Activated T-helper 2 cell treated with anti-CD3 and anti-CD28 coated beads, Interferon-gamma antibody, Interleukin-2, Interleukin-4, amounts not matched to agents 10 μg/mL and 5 μg/mL and 100 μg/mL, durations not matched to agents 14 hours and 24 hours and 36 hours (primary cell): ENCODE measurements at places on chromosomes 1 and 21. TPM values are rescaled to one million over a fixed set of nuclear protein-coding genes. Genes with fewer than 3 reads are reported as not detected.

The SLC9C2 gene
- total RNA-seq, result not detected in 2 replicates

The PPIAL4G gene
- 0.05 TPM in 1 of 2 replicates, not detected in the other for total RNA-seq

GRCh38 chr1:225700164-225700821 is 47.4 kb upstream of the ENAH start:
- no peak for DNase-seq
- H3K4me3 ChIP-seq, result no peak overlapping the region
- no peak overlapping the region for H3K27ac ChIP-seq
- H3K27me3 ChIP-seq, result peaks cover 2% of the 10 kb centered on the region
- H3K4me1 ChIP-seq, result no peaks in the 10 kb centered on the region

The CALML6 gene
- 0.18 and 0.32 TPM in 2 replicates for total RNA-seq

DNA sequence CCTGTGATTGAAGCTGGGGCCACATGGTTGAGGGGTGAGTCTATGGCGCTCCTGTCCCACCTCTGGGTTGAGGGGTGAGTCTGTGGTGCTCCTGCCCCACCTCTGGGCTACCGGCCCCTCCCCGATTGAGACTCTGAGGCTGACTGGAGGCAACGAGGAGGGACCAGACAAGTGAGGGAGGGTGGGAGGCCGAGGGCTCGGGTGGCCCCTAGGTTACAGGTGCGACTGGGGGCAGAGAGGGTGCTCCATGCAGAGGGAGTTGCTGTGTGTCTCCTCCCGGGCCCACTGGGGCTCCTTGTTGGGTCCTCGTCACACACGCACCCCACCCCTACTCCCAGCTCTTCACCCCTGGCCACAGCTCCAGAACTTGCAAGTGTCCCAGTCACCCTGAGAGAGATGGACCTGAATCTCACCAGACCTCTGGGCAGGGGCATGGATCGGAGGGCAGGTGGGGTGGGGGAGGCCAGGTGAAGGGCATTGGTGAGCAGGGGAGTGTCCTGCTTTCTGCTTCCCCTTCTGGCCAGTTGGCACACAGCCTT is 12.8 kb downstream of the LDLRAP1 start:
- H3K4me1 ChIP-seq, result peaks cover 13% of the 10 kb centered on the region
- DNase-seq, result no peak
- peaks cover 3% of the 10 kb centered on the region for H3K27me3 ChIP-seq
- H3K36me3 ChIP-seq, result peaks cover 5% of the 10 kb centered on the region
- no peak overlapping the region for H3K27ac ChIP-seq

- no peaks in the 10 kb centered on the region for H3K27me3 ChIP-seq
- no peaks in the 10 kb centered on the region for H3K36me3 ChIP-seq
- no peaks in the 10 kb centered on the region for H3K4me1 ChIP-seq
- no peak for DNase-seq
These were observed 176.3 kb upstream of the ZNHIT6 start for GRCh38 chr1:85884372-85885035.

- no peaks in the 10 kb centered on the region for H3K27me3 ChIP-seq
- no peak overlapping the region for H3K4me3 ChIP-seq
- no peak overlapping the region for H3K27ac ChIP-seq
- H3K4me1 ChIP-seq, result no peaks in the 10 kb centered on the region
- H3K36me3 ChIP-seq, result no peaks in the 10 kb centered on the region
These were observed 41.0 kb upstream of the USP25 start for GRCh38 chr21:15688809-15689208.

DNA sequence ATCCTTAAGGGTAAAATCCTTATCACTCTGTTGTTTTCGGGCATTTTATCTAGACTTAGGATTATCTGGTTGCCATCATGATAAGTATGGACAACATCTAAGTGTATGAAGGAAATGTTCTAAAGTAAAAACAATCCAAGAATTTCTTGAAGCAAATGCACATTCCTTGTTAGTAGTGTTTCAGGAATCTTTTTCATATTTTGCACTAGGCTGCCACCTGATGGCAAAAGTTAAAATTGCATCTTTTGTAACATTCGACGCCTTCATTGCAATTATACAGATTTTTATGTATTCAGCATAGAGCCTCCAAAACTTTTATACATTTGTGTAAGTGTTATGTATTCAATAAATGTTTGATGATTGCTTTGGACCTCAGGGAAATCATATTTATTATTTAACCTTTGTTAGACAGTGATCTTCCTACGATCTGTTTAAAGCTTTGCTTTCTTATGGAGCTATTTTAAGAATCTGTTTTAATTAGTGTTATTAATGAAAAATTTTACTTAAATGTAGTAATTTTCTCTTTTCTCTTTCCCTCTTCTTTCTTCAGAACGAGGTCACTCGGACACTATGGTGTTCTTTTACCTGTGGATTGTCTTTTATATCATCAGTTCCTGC is 49.4 kb upstream of the KIAA1614 start:
- peaks cover 7% of the 10 kb centered on the region for H3K36me3 ChIP-seq
- no peak overlapping the region for H3K27ac ChIP-seq
- peaks cover 1% of the 10 kb centered on the region for H3K4me1 ChIP-seq
- no peak for DNase-seq
- no peaks in the 10 kb centered on the region for H3K27me3 ChIP-seq
- no peak overlapping the region for H3K4me3 ChIP-seq

GRCh38 chr1:159000625-159001024 is 9.1 kb upstream of the IFI16 start:
- H3K4me1 ChIP-seq, result peaks cover 36% of the 10 kb centered on the region
- H3K27ac ChIP-seq, result no peak overlapping the region
- peaks cover 36% of the 10 kb centered on the region for H3K36me3 ChIP-seq
- no peak for DNase-seq
- H3K4me3 ChIP-seq, result no peak overlapping the region

The ASCL5 gene
- total RNA-seq, result not detected in 2 replicates

DNA sequence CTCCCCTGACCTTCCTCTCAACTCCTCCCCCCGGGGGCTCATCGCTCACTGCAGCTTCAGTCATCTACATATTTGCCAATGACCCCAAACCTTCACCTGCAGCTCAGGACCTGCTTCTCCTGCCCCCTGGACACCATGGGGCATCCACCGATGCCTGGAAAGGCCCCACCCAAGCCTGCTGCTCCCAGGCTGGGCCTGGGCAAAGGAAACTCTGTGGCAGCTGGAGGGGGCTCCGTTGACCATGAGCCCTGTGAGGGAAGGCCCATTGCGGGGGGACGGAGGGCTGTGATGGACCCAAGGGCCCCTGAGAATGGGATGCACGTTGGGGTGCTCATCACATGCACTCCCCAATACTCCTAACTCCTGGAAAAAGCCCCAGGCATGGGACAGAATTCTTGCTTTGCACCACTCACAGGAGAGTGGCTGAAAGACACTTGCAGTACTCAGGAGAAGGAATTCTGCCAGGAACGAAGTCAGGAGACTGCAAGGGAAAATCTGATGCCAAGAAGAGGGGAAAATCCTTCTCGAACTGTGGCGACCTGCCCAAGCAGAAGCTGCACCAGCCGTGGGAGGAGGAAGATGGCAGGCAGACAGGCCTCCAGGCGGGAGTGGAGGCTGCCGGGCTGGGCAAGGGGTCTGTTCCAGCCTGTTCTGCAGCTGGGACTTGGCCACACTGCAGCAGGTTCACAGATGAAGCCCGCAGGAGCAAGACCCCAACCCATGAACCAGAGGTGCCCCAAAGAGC is 18.4 kb downstream of the MATN1 start:
- H3K4me3 ChIP-seq, result no peak overlapping the region
- H3K27ac ChIP-seq, result no peak overlapping the region

The FCER1G gene
- 0.60 and 0.71 TPM in 2 replicates for total RNA-seq

DNA sequence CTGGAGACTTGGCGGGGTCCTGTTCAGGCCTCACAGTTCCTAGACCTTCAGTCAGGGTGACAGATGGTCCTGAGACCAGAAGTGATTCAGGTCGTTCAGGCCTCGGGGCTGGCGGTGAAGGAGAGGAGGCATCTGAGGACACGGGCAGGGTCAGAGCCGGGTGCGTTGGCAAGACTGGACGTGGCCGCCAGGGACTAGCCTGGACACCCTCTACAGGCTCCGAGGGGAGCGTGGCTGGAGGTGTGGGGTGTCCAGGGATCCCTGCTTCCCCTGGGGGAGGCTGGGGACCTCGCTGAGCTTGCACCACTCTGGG is 64.0 kb upstream of the TARDBP start:
- no peaks in the 10 kb centered on the region for H3K36me3 ChIP-seq
- DNase-seq, result no peak
- no peak overlapping the region for H3K27ac ChIP-seq
- H3K27me3 ChIP-seq, result peaks cover 45% of the 10 kb centered on the region
- H3K4me3 ChIP-seq, result no peak overlapping the region

DNA sequence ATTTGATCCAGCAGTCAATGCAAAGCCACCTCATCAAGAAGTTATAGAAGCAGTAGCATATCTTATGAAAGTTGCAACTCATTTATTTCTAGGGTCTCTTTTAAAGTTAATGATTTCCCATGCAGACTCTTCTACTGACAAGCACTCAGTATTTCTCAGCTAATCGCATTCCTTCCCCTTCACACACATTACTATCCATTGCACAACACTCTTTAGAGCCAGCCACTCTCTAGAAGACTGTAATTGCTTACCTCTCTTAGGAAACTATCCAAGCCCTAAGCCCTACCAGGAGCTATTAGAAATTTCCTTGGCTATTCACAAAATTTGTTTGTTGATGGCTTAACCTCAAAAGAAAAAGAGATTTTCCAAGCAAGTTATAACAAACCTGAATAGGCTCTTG is 106.0 kb downstream of the ADAMTS1 start:
- DNase-seq, result no peak
- H3K27ac ChIP-seq, result no peak overlapping the region
- no peaks in the 10 kb centered on the region for H3K4me1 ChIP-seq
- H3K4me3 ChIP-seq, result no peak overlapping the region
- H3K36me3 ChIP-seq, result no peaks in the 10 kb centered on the region

- H3K27me3 ChIP-seq, result no peaks in the 10 kb centered on the region
- H3K36me3 ChIP-seq, result peaks cover 91% of the 10 kb centered on the region
- H3K4me3 ChIP-seq, result no peak overlapping the region
- H3K27ac ChIP-seq, result no peak overlapping the region
- DNase-seq, result no peak
These were observed 8.4 kb upstream of the PEX19 start for GRCh38 chr1:160293020-160293968.

The PBX1 gene
- total RNA-seq, result not detected in 2 replicates

DNA sequence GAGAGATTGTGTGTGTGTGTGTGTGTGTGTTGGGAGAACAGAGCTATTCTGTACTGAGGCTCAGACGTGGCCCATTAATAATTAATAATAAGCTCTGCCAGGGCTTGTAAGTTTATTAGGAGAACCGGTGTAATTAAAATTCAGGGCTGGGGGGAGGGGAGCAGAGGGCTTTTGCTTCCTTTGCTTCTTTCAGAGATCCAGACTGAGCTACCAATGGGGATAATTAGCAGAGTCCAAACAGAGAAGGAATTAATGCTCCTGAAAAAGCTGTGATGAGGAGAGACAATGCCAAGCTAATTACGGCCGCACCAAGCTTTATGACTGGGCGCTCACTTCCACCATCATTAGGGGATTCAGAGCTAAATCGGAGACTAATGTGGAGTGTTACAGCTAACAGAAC is 4.5 kb downstream of the SYT6 start:
- H3K36me3 ChIP-seq, result no peaks in the 10 kb centered on the region
- H3K4me3 ChIP-seq, result no peak overlapping the region
- no peak overlapping the region for H3K27ac ChIP-seq
- H3K27me3 ChIP-seq, result peaks cover 52% of the 10 kb centered on the region
- DNase-seq, result no peak

The ACADM gene
- total RNA-seq, result 58.4 and 60.5 TPM in 2 replicates

DNA sequence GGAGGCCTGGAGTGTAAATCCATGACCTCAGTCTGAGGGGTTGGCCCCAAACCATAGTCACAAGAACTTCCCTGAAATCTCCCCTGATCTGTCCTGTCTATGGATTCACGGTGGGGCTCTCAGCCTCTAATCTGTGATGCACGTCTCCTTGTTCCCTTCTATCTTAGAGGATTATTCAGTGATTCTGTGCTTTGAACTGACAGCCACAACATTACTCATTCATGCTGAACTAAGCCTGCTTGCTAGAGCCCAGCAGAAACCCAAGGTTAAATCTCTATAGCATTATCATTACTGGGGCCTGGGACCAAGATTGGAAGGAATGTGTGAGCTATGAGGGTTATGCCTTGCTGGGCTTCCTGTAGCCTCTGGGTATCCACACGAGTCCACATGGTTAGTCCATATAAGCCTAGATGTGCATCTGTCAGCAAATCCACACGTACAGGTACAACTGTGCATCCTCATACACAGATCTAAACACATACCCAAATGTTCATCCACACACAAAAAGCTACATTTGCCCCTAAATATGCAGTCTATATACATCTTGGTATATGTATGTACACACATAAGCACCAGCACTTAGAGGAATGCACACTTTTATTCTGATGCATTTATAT is 22.4 kb upstream of the MAGOH start:
- H3K36me3 ChIP-seq, result peaks cover 83% of the 10 kb centered on the region
- H3K4me1 ChIP-seq, result no peaks in the 10 kb centered on the region
- H3K4me3 ChIP-seq, result no peak overlapping the region
- DNase-seq, result no peak
- no peak overlapping the region for H3K27ac ChIP-seq
- no peaks in the 10 kb centered on the region for H3K27me3 ChIP-seq

DNA sequence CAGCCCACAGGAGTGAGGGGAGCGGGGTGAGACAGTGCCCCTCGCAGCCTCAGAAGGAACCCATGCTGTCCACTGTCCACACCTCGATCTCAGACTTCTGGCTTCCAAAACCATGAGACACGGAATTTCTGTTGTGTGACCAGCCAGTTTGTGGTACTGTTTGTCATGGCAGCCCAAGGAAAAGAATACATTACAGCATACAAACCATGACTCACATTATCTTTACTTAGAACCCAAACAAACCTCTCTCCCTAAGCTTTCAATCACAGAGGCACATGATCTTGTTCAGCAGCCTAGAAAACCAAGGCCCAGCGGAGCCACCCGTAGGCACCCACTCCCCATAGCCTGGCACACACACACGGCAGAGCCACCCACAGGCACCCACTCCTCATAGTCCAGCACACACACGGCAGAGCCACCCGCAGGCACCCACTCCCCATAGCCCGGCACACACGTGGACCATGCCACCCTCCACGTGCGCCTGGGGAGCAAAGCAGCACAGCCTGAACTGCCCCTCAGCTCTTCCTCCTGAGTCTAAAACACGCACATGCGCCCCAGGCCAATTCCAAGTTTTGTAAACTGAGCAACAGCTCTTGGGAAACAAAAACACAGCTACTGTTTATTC is 458 bp upstream of the KRTAP10-4 start:
- no peaks in the 10 kb centered on the region for H3K36me3 ChIP-seq
- H3K27me3 ChIP-seq, result peaks cover 2% of the 10 kb centered on the region
- no peak for DNase-seq
- H3K4me3 ChIP-seq, result no peak overlapping the region
- H3K27ac ChIP-seq, result no peak overlapping the region

GRCh38 chr1:65343286-65343685 is 33.9 kb downstream of the DNAJC6 start:
- no peaks in the 10 kb centered on the region for H3K4me1 ChIP-seq
- DNase-seq, result no peak
- no peaks in the 10 kb centered on the region for H3K36me3 ChIP-seq
- no peak overlapping the region for H3K4me3 ChIP-seq

GRCh38 chr21:17763288-17764037 is 55.7 kb downstream of the C21orf91 start:
- no peak overlapping the region for H3K4me3 ChIP-seq
- H3K27ac ChIP-seq, result no peak overlapping the region
- H3K27me3 ChIP-seq, result peaks cover 6% of the 10 kb centered on the region

The F5 gene
- 25.0 and 26.0 TPM in 2 replicates for total RNA-seq

GRCh38 chr1:160727316-160727640 is 11.8 kb upstream of the SLAMF7 start:
- H3K27ac ChIP-seq, result no peak overlapping the region
- H3K36me3 ChIP-seq, result peaks cover 5% of the 10 kb centered on the region
- no peak overlapping the region for H3K4me3 ChIP-seq

The RGS13 gene
- total RNA-seq, result not detected in 2 replicates

- H3K36me3 ChIP-seq, result peaks cover 16% of the 10 kb centered on the region
- H3K27me3 ChIP-seq, result no peaks in the 10 kb centered on the region
- no peaks in the 10 kb centered on the region for H3K4me1 ChIP-seq
- no peak overlapping the region for H3K27ac ChIP-seq
These were observed 48.9 kb upstream of the DIP2A start for GRCh38 chr21:46409641-46410406.
